Fibroblast of lung (primary cell): ENCODE measurements at places on chromosomes 5 and 9. TPM values are rescaled to one million over a fixed set of nuclear protein-coding genes. Genes with fewer than 3 reads are reported as not detected.

- DNase-seq, result peak; percentile 19
Measured at GRCh38 chr9:115882911-115883310, 270.7 kb upstream of the PAPPA start.

DNA sequence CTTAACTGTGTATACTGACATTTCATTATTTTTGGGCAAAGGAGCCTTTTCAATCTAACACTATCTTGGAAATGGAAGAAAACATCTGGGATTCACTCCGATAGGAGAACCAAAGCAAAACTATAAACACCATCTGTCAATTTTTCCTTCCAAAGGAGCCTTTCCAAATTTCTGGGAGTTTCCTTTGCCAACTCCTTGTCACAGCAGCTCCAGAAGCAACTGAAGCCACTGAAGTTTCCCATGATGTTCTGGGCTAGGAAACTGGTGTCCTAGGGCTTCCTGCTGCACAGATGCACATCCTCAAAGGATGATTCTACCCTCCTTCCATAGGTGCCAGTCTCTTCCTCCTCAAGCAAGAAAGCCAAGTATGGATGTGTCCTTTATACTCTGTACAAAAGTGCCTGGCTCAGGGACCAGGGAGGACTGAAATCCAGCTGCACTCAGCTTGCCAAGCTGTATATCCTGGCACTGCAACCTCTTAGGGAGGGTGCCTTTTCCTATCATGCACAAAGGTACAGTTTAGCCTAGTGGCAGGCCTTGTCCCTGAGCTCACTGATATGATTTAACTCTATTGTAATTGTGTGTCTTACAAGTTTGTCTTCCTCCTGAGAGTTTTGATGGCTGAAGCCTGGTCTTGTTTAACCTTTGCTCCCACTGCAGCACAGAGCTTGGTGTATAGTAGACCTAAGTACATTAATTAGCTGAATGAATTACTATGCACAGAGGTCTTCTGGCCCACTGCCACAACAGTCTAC is 8.4 kb upstream of the UBAP1 start:
- no peak for DNase-seq

GRCh38 chr5:166540156-166540555 is 1751.3 kb upstream of the WWC1 start:
- no peak for DNase-seq

DNA sequence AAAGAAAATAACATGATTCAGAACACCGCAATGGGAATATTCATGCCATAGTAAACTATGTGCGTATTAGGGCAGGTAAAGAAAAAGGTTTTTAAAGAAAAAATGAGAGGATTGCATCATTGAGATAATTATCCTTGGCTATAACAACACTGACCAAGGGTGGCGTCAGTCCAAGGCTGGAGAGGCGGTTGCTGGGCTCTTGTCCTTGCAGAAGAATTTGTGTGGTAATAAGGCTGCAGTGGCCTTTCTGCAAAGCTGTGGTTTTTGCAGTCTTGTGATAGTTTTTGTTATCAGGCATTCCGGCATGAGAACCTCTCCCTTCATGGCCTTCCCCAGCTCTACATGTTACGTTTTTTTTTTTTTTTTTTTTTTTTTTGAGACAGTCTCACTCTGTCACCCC is 14.0 kb downstream of the BOD1 start:
- peak; percentile 81 for DNase-seq

- no peak for DNase-seq
Measured at GRCh38 chr5:86885489-86886230, 267.9 kb downstream of the COX7C start.

GRCh38 chr9:96193236-96193755 is 108.7 kb downstream of the HSD17B3 start:
- DNase-seq, result peak; percentile 11

DNA sequence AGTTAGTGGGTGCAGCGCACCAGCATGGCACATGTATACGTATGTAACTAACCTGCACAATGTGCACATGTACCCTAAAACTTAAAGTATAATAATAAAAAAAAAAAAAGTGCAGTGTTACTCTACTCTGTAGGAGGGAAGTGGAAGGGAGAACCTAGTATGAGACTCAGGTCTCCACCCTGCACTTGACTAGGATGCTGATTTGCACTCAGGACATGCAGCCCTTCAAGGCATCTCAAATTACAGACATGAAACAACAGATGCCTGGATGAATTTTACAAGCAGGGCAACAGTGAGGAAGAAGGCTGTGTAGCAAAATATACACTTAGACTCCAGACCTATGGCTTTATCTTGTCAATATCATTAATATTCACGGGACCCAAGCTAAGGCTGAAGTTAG is 16.5 kb downstream of the TRIM32 start:
- DNase-seq, result no peak

DNA sequence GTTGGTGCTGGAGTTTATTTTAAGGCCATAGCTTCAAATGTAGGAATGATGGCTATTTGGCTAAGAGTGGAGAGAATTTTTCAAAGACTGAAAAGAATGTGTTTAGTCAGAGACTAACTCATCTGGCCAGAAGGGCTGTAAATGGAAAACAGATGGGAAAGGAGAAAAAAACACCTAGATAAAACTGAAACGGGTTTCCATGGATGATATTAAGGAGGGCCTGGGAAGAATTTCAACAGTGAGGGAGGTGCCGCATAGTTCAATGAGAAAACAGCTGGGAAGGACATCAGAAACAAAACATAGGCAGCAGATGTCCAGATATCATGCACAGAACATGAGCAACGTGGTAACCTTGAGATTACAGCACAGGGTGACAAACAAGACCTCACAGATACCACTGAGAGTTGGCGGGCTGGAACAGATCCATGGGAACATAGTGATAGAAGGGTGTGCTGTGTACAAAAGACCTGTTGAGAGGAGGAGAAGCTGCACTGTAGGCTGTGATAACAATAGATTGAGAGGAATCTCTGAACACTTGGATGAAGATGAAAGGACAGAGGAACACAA is 31.2 kb upstream of the RAD23B start:
- peak; percentile 76 for DNase-seq

Gene PCDHB12
- total RNA-seq, result 0.26 and 0.66 TPM in 2 replicates

Gene RNF183
- not detected in 2 replicates for total RNA-seq

Gene FAM153A
- not detected in 2 replicates for total RNA-seq
